ENCODE measurements at places on chromosomes 3 and 15. TPM values are rescaled to one million over a fixed set of nuclear protein-coding genes. Genes with fewer than 3 reads are reported as not detected.

Gene TRPM1
- 0.10 TPM for total RNA-seq

Gene CCR3
- not detected for total RNA-seq

GRCh38 chr15:58355973-58356372, 75.8 kb upstream of the LIPC start:
- DNase-seq: no peak

GRCh38 chr3:124463234-124463633, 267.0 kb upstream of the UMPS start:
- no peak for DNase-seq

Gene SLC27A2
- total RNA-seq: 153 TPM

Gene ZNF774
- 1.4 TPM for total RNA-seq

DNA sequence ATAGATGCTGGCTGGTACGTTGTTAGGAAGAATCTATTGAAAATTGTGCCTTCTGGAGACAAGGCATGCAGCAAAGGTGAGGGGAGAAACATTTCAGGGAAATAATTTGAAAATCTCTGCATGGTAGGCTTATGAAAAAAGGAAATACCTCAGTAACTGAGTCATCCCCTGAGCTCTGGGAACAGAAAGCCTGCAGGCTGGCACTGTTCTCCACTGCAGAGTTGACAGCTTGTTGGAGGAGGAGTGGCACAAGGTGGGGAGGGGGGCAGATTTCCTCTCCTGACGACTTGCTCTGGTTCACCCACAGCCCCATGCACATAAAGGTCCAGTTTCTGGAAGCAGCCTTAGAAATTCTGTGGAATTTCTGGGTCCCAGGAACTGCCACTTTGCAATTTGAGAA, 179.4 kb downstream of the ABHD5 start:
- DNase-seq: no peak

DNA sequence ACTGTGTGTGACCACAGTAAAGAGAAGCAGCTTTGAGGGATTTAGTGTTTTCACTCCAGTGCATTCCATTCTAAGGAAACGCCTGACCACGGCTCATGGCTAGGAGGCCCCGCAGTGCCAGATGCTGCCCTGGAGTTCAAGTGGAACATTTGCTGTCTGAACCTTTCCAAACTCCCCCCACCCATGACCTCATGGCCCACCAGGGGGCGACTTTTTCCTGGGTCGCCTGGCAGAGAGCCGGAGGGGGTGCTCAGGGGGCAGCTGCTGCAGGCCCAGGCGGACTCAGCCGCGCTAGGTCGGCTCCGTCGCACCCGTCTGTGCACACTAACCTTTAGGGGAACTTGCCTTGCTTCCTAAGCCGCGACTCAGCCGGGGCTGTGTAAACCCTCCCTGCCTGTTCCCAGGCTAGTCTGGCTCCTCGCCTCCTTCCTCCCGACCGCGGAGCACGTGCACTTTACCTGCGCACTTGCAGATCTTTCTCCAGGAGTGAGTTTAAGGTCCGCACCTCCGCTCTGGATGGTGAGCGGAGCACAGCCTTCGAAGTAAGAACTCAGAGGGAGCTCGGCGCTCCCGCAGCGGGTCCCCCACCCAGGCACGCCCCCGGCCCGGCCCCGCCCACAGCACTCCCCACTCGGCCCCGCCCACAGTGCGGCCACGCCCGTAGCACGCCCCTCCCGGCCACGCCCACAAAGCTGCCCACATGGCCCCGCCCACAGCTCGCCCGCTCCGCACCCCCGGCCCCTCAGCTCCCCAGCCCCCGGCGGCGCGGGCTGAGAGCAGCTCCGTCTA, at the start of gene OCA2:
Gene OCA2 (minus strand): TSS at position 550 of the 789 bp plus-strand sequence. CDS start 17,441 bp downstream, outside the sequence.
- DNase-seq: no peak

Gene ARGFX
- not detected for total RNA-seq

Gene FRMD5
- not detected for total RNA-seq
